ENCODE measurements at places on chromosomes 6 and 20.

DNA sequence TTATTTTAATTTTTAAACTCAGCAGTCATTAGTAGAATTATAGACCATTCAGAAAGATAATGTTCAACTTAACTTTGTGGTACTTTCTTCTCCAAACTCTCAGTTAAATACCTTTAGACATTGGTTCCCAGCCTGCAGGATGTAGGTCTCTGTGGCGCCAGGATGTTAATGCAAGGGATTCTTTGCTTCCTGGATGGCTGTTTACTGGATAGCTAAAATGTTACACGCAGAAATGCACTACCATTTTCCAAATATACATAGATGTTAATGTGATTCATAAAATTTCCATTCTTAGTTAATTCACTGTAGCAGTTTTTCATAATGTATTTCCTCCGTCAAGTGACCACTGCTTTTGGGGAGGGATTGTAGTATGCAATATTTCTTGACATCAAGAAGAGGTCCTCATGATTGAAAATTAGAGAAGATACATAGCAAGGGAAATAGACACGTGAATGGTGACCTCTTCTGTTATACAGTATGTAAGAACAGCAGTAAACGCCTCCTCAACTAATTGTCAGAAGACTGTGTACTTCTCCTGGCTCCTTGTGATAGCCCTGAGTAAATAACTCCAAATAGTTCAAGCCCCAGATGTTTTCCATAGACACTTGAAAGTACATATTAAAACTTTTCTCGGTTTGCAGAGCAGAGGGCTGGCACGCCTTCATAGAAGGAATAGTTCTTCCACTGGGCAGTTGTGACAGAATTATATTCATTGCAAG, 128.8 kb downstream of the LCA5 start:
- no peak for DNase-seq

GRCh38 chr20:18056174-18057100, 1.3 kb downstream of the OVOL2 start:
- DNase-seq: no peak

GRCh38 chr6:41466437-41466990, 79.7 kb upstream of the FOXP4 start:
- no peak for DNase-seq

DNA sequence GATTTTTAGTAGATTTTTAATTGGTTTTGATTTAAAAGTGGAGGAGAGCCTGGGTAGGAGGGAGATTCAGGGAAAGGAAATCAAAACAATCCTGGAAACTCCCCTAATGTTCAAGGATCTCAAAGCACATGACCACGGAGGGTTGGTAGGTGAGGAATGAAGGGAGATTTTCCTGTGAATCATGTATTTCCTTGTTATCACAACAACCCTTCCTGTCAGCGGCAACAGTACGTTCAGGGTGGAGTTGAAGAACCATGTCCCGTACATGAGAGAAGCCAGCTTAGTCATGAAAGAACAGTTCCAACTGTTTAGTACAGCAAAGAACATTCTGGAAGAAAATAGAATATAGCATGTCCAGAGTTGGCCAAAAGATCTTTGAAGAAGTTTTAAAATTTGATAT, 79.4 kb upstream of the SCAF8 start:
- no peak for DNase-seq

DNA sequence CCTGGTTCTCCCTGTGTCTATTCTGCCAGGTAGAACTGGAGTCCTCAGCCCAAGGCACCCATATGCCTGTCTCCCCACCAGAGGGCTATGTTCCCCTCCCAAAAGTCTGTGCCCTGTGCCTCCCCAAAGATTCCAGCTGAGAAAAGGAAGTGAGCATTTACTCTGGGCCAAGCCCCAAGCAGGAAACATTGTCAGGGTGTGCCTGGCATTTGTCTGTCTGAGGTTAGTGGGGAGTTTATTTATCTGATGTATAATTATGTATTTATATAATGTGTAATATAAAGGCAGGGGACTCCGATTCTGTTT, 5.6 kb downstream of the GDF5 start:
- no peak for DNase-seq

GRCh38 chr6:143673669-143674068, 4.1 kb upstream of the PHACTR2 start:
- DNase-seq: no peak

GRCh38 chr20:37365760-37366638, 20.1 kb downstream of the SRC start:
- DNase-seq: no peak

Data from anterior cingulate cortex (tissue), 58 donors.